Anterior cingulate cortex (tissue), 58 donors: ENCODE measurements at places on chromosomes 11 and 22.

- no peak for DNase-seq
Measured at GRCh38 chr11:57150454-57150917, 31.3 kb upstream of the LRRC55 start.

DNA sequence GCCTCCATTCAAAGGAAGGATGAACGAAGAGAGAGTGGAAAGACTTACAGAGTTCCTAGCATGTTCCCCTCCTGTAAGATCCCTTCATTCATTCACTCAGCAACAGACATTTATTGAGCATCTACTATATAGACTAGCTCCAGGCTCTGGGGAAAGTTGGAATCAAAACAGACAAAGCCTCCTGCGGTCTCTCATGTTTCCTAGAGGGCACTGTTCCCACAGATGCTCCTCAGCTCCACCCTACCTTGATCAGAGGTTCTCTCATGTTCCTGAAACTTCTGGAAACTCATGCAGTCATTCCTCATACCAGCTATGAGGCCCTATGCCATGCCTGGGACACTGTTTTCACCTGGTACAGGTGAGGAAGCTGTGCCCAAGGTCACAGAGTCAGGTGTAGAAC is 11.1 kb downstream of the ALX4 start:
- no peak for DNase-seq

DNA sequence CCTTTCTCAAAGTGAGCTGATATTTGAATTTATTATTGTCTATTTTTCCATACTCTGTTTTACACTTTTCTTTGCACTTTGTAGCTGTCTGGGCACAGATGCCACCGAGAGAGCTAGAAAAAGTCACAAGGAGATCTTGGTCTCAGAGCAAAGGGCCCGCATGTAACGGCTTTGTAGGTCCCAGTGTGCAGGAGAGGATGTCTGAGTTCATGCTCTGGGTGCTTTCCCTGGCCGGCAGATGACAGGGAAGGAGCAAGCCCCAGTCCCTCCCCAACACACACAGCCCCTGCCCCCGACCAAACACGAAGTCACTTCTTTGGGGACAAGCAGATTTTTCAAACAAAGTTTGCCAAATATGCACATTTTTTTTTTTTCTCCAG is 55.8 kb downstream of the SMIM38 start:
- no peak for DNase-seq

GRCh38 chr11:23023319-23023718 is 163.0 kb upstream of the CCDC179 start:
- no peak for DNase-seq

DNA sequence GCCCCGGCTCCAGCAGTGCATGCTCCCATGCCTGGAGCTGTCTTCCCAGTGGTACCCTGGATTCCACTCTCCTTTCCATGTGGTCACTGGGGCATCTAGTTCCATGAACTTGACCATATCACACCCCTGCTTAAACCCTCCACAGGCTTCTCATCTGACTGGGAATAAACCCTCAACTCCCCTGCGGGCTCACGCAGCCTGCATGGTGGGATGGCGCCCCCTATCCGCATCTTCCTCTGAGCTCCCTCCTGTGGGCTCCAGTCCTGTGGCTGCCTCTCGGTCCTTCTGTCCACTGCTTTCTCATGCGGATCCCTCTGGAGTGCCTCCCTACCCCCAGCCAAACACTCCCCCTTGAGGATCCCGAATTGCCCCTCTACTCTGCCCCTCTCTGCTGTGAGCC is 41.4 kb upstream of the TTLL12 start:
- DNase-seq = peak; percentile 9

DNA sequence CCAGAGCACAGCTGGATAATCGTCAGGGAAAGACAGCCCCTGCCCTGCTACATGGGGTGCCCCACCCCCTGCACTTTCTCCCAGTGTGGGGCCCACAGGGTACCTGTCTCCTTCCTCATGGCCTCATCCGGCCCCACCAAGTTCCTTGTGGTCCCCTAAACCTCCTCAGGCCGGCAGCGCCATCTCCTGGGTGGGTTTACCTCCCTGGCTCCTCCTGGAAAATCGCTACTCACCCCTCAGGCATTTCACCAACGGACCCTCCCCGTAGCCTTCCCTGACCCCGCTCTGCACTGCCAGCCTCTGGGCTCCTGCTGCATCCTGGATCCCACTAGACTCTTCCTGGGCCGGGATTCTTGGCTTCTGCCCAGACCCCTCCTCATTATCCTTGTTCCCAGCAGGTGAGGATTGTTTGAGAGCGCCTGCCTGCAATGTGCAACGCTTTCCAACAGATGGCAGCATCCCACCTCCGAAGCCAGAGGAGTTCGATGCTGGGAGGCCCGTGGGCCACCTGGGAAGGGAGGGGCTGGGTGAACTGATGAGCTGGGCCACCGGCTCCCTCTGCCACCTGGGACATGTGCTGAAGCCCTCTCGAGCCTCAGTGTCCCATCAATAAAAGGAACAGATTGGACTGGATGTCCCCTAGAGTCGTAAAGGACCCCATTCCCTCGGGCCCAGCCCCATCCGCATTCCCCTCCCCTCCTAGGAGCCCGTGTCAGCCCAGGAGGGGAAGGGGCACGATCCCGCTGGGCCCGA is 44.2 kb upstream of the TTLL12 start:
- peak; percentile 14 for DNase-seq

- DNase-seq = no peak
Measured at GRCh38 chr22:42436404-42436803, 4.2 kb upstream of the NFAM1 start.

DNA sequence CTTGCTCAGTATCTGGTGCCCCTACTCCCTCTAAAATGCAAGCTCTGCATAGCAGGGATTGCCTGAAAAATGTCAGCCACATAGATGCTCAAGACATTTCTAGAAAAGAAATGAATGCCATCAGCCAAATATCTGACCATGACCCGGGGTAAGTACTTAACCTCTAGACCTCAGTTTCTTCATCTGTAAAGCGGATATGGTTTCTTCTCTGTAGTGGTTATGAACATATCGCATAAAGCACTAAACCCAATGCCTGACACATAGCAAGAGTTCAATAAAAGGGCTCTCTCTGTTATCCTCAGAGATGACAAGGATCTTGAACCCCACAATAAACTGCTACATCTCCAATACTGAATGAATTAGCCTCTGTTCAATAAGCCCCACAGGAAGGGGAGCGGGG is 122.6 kb downstream of the ABTB2 start:
- DNase-seq = no peak

DNA sequence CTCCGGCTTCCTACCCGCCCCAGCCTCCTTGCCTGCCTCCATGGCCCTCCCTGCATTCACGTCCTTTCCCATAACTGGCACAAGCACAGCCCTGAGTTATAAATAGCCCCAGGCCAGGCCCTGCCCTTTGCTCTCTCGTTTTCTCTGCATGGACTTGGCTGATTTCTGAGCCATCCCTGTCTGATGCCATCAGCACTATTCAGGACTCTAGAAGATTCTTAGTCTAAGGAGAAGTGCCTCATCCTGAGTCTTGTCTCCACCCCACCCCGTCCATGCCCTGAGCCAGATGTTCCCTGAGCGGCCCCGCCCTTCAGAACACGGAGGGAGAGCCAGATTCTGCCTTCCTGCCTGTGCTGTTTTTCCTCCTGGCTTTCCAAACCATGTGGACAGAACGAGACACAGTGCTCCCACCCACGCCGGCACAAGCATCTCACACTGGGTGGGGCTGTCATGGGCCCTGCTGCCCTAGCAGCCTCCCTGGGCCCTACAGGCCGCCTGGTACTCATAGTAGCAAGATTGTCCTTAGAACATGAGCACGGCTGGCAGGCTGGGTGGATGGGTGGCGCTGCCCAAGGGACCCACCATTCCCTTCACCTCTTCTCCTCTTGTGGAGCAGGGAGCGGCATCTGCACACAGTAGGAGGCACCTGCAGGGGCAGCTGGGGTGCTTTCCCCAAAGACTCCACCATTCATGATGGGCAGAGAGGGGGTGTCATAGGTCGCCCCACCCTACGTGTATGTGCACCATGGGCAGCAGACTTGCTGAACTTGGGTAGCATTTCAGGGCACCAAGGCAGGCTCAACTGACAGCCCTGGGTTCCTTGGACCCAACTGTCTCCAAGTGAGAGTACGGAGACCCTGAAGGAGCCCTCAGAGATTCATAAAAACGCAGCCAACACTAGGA is 76.9 kb downstream of the BCR start:
- DNase-seq = no peak

DNA sequence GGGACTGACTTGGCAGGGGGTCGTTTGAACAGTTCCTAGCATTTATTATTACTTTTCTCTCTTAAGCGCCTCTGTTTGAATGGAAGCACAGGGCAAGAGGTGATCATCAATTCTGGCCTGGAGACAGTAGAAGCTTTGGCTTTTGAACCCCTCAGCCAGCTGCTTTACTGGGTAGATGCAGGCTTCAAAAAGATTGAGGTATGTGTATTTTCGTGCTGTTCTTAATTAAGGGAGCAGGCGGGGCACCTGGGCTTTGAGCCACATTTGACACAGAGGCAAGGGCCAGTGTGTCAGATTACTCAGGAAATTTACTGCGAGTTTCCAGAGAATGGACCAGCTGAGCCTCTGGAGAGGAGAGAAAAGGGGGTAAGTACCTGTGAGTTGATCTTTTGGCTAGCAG is 102.4 kb upstream of the SORL1-AS1 start:
- DNase-seq = no peak

DNA sequence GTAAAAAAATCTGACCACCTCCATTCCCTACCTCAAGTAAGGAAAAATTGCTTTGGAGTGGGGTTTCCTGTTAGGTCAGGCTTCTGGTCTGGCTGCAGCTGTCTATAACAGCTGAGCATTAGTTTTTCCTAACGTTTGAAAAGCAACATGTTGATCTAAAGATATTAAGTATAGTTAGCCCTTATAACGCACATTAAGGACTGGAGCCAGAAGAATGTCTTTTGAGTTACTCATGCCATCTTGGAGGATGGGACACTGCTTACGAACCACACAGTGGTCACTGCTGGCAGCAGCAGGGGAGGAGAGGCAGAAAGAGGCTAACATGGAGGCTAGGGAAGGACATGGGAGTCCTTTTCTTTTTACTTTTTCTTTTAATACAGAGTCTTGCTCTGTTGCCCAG is 44.1 kb upstream of the GDPD4 start:
- DNase-seq = no peak

GRCh38 chr11:67700141-67700540 is 25.7 kb upstream of the ALDH3B2 start:
- no peak for DNase-seq

DNA sequence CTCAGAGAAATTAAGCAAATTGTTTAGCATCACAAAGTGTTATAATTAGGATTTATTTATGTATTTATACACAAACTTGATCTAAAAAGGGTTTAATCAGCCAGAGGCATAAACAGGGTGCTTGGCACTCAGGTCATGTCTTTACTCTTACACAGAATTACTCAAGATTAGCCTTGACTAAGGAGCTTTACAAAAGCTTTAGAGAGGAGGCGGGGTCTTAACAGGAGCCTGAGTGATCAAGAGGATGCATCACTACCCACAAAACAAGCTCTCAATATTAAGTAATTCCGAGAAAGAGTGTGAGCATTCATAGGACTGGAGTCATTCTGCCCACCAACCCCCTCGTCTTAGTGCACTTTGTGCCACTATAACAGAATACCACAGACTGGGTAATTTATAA is 103.0 kb downstream of the SPATA19 start:
- DNase-seq = no peak

DNA sequence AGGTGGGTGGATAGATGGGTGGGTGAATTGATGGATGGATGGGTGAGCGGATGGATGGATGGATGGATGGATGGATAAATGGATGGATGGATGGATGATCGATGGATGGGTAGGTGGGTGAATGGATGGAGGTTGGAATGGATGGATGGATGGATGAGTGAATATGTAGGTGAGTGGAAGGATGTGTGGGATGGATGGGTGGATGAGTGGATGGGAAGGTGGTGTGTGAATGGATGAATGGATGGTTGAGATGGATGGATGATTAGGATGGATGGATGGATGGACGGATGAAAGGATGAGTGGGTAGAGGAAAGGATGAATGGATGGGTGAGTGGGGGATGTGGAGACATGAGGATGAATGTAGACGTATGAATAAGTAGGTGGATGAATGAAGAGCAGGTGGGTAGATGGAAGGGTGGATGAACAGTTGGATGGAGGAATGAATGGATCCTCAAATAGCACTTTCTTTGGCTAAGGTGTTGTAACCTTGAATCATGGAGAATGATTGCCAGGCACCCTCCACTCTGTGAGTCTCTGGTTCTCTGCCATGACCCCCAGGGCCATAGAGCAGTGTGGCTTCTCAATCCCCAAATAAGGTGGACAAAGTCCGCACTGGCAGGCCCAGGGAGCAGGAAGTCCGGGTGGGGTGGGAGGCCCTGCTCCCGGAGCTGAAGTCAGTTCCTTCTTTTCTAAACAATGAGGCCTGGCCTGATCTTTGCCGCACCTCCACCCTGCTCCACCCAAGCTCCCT is 36.9 kb downstream of the IGF2 start:
- DNase-seq = no peak

DNA sequence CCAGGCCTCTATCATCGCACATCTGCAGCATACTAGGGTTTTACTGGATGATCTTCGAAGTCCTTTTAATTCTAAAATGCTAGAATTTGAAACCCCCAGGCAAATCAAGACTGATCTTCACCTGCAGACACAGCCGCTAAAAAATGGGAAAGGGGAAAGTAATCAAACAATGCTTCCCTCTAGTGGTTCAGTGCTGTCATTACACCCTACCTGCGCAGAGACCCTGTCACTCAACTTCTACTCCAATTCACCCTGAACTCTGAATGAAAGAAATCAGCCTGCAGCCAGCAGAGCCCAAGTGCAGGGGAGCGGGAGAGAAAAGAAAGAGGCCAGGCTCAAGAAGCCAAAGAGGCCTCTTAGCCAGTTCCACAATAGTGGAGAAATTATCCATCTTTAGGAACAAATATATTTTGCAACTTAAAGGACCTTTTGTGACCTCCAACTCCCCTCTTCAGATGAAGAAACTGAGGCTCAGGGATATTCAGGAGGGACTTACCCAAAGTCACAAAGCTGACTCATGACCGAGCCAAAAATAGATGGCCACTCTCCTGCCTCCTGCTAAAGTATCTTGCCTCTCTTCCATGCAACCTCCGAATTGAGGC is 33.0 kb downstream of the SERGEF start:
- no peak for DNase-seq

DNA sequence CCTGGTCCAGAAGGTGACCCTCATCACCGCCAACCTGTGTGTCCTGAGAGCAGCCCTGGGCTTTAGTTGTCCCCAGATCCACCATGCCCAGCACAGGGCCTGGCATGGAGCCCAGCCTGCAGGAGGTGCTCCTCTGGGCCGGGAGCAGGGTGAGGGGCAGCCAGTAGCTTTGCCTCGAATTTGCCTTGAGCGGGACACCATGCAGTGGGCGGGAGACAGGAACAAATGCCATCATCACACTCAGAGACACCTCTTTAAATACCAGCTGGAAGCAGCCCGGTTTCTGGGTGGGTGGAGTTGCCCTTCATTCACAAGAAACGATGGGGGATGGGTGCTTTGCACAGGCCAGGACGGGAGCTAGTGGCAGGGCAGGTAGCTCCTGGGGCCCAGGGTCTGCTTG is 19.3 kb downstream of the FLRT1 start:
- DNase-seq = no peak

DNA sequence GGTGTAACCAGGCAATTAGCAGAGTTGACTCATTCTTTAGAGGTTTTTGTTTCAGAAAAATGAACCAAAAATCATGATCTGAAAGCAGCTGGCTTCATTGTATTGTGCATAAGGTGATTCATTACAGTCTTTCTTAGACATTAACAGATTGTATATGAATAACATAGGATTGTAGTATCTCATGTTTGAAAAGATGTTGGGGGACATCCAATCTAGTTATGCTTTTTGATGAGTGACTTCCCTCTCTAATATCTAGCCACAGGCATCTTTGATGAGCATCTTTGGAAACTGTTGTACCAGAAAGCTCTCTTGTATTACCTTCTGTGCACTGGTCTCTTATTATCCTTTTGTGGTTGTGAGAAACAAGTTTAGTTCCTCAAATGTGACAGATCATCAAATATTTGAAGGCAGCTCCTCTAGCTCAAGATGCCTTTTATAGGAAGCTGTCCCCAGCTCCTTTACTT is 8.3 kb downstream of the GRK3 start:
- DNase-seq = no peak
